Left lung (tissue), 14 donors: ENCODE measurements at places on chromosomes 4 and X. TPM values are rescaled to one million over a fixed set of nuclear protein-coding genes. Genes with fewer than 3 reads are reported as not detected.

DNA sequence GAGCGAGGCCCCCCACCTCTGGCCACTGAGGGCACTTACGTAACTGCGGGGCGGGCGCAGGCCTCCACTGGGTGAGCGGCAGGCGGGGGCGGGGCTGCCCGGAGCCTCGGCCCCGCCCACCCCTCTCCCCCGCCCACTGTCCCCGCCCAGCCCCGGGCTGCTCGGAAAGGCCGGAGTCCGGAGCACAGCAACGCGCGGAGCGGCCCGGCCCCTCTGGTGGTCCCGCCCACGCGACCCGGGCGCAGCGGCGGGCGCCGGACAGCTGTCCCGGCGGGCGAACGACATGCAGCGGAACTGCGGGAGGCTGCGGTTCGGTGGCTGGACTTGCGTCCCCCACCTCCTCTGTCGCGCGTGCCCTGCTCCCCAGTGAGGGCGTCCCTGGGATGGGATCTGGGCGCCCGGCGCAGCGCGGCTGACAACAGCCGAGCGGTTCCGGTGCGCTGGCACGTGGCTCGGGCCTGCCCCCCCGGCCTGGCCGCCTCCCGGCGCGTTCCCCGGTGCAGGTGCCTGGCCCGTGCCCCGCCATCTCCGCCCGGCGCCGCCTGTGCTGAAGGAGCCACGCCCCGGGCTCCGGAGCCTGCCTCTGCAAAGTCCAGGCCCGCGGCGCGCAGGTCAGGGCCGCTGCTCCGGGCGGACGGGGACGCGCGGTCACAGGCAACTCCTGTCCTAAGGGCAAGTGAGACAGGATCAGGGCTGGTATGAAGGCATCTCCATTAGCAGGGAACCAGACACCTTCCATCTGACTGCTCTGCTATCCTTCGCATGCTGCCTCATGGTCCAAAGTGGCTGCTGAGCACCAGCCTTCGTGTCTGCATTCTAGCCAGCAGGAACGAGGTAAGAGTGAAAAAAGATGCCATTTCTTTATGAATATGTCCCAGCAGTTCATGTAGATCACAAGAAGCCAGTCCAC is 21.8 kb upstream of the JAKMIP1 start:
- no peaks in the 10 kb centered on the region for H3K36me3 ChIP-seq
- no peak overlapping the region for H3K27ac ChIP-seq
- H3K27me3 ChIP-seq = peaks cover 83% of the 10 kb centered on the region

DNA sequence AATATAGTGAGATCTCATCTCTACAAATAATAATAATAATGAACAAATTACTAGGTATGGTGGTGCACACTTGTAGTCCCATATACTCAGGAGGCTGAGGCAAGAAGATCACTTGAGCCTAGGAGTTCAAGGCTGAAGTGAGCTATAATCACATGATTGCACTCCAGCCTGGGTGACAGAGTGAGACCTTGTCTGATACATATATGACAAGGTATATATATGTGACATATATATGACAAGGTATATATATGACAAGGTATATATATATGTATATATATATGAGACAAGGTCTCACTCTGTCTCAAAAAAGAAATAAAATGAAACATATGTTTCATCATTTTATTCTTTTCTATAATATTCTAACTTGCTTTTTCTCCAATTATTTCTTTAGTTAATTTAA is 278.1 kb upstream of the TET2 start:
- no peaks in the 10 kb centered on the region for H3K27me3 ChIP-seq
- no peak overlapping the region for H3K4me3 ChIP-seq
- DNase-seq = no peak
- no peak overlapping the region for H3K27ac ChIP-seq
- H3K36me3 ChIP-seq = no peaks in the 10 kb centered on the region

Gene CLNK
- 0.13 TPM for total RNA-seq

GRCh38 chrX:130321550-130321949 is 18.2 kb upstream of the SLC25A14 start:
- H3K4me1 ChIP-seq = no peaks in the 10 kb centered on the region
- H3K27ac ChIP-seq = no peak overlapping the region
- DNase-seq = no peak
- no peak overlapping the region for H3K4me3 ChIP-seq

- DNase-seq = no peak
- H3K36me3 ChIP-seq = no peaks in the 10 kb centered on the region
- H3K27ac ChIP-seq = no peak overlapping the region
These were observed 191.4 kb downstream of the PPP3CA start for GRCh38 chr4:101155945-101156344.

- no peaks in the 10 kb centered on the region for H3K36me3 ChIP-seq
- DNase-seq = no peak
- H3K4me3 ChIP-seq = no peak overlapping the region
- no peak overlapping the region for H3K27ac ChIP-seq
These were observed 166.1 kb upstream of the KLF8 start for GRCh38 chrX:56066016-56066415.
